ENCODE measurements at places on chromosomes 3 and 15.

DNA sequence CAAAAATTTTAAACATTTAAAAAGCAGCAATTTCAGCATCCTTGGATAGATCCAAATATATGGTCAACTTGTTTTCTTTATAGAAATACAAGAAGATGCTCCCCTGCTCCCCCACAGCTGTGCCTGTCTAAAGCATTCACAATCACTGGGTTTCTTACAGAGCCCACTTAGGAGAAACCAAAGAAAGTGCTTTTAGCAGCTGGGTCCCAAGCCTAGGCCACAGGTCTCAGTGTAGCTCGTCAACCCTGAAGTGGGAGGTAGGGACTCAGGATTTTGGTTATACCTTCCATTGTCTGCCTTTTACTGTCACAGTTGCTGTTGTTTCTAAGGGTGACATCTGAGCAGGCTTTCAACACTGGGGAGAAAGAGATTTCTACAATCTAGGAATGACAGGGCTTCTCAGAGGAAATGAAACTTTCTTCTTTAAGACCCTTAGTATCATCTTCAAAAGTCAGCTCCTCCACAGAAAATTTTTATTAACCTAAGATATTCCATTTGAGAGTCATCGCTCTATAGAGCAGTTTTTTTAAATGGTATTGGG lies 199.3 kb upstream of the CMC1 start:
- DNase-seq, result no peak

DNA sequence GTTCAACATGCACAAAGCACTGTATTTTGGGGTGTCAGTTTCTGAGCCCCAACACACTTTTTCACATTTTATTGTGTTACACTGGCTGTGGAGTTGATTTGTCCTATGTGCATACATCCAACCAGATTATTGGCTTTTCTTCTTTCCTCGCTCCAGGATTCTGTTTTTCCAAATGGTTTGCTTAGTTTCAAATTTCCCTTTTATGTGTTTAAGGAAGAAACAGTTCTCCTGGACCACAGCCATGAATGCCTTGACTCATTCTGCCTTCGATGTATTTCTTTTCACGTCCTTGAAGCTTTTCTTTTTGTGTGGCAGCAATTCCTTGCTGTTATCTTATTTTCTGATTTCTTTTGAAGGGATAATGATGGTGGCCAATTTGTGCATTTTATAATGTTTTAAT lies 53.8 kb downstream of the CACNA2D3 start:
- no peak for DNase-seq

GRCh38 chr3:42067326-42067725 lies 23.8 kb upstream of the TRAK1 start:
- no peak for DNase-seq

DNA sequence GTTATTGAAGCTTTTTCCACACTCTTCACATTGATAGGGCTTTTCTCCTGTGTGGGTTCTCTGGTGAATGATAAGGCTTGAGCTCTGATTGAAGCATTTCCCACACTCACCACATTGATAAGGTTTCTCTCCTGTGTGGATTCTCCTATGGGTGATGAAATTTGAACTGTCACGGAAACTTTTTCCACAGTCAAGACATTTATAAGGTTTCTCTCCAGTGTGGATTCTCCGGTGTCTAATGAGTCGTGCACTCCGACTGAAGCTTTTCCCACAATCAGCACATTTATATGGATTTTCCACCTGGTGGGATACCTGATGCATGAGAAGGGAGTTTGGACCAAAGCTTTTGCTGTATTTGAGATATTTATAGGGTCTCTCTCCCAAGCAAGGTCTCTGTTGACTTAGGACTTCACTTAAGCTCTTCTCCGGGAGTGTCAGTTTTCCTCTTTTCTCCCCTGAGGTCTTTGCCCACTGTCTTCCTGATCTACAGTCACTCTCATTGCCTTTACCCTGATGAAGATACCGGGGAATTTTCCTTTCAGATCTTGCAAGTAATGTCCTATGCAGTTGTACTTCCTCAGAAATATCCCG lies 9.4 kb downstream of the ZSCAN29 start:
- DNase-seq, result no peak

DNA sequence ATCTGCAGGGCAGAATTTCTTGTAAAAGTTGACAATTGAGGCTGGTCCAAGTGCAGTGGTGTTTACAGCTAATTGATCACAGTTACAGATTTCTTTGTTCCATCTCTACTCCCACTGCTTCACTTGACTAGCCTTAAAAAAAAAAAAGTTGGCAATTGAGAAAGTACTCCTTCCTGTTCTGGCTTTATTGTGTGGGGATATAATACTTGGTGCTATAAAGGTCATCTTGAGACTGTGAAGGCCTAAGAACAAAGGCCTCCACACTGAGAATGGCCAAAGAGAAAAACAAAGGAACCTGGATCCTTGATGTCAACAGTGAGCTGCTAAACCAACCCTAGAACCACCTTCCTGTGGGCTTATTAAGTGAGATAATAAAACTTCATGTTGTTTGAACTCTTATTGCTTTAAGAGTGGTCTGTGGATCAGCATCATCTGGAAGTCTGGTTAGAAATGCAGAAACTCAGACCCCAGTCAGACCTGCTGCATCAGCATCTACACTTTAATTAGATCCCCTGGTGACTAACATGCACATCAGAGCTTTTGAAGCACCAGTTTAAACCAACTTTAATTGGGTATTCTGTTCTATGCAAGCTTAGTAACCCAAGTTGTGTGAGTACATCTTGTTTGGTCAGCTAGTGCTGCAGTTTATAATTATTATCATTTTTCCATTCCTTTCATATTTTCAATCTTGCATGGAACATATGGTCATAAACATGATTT lies 55.2 kb downstream of the TMOD3 start:
- no peak for DNase-seq

DNA sequence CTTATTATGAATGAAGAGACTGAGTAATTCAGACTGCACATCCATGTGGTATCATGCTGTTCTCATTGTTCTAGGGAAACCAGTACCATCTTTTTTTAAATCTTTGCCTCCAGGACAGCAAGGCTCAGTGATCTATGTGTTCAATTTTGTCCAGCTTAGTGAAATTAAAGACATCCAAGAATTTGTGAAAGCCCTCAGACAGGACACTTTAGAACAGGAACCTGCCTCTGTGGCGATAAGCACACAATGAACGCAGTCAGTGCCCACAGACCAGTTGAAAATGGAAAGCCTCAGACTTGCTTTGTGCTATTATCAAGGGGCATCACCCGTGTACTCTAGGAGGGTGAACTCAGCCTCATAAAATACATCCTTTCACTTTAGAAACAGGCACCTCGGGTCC lies 20.1 kb downstream of the EID1 start:
- DNase-seq, result no peak

GRCh38 chr3:178263236-178263916 lies 272.9 kb upstream of the KCNMB2 start:
- no peak for DNase-seq

DNA sequence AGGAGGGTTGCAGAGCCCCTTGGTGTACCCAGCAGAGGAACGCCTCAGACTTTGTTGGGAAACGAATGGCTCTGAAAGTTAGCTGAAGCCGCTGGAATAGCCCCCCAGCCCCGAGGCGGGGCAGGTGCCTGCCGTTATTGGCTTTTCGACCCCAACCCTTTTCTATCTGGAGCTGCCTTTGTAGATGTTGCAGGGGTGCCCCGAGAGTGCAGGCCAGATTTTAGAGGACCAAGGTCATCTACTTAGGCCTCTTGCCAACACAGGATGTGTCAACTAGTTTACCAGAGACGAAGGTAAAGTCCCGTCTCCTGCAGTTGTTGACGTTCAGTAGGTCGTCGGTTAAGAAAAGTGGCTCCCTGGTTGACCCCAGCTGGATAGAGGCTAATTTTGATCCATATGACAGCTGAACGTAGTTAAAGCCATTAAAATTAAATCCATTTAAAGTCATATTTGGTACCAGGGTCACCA lies 579 bp upstream of the UBE3A start:
- no peak for DNase-seq

- no peak for DNase-seq
Observed at GRCh38 chr3:180457225-180457624, 144.7 kb upstream of the TTC14 start.

DNA sequence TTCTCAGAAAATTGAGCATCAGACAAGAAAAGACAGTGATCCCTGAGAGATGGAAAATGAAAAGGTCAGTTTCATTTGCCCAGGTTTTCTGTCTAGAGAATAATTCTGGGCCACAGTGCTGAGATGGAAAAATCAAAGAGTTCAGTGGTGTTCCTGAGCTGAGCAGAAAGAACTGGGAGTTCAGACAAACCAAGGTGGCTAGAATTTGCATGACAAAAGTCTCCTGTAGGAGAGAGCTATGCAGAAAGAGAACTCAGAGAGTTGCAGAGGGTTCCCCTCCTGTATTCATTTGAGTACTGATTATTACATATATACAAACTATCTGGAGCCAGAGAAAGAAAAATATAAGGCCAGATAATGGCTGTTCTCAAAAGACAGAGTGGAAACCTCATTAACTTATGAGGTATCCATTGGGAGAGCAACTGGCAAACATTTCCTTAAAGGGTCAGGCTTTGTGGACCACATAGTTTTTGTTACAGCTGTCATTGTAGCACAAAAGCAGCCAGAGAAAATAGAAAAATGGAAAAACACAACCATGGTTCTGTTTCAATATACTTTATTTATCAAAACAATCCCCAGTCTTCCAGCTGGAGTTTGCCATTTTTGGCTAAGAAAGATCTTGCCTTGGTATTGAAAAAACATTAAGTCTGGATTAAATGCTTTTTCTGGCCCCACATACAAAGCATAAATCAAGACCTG lies 1004.1 kb downstream of the TBL1XR1 start:
- DNase-seq, result no peak

GRCh38 chr15:52732551-52732950 lies 53.4 kb upstream of the ATOSA start:
- no peak for DNase-seq

GRCh38 chr3:99648516-99648915 lies 10.1 kb downstream of the COL8A1 start:
- no peak for DNase-seq

DNA sequence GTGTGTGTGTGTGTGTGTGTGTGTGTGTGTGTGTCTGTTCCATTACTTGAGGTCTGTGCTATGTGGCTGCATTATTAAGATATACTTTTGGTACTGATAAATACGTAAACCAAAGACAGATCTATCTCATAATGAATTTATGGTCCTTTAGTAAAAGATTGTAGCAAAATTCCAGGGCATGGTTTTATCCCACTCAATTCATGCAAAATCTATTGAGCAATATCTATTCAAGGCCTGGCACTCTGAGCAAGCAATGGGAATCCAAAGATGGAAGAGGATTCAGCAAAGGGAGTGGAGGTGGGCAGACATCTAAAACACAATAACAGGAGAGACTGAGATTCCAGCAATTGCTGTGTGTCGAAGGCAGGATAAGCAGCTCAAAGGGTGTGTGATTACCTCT lies 86.8 kb downstream of the RFTN1 start:
- no peak for DNase-seq

GRCh38 chr3:150172356-150172755 lies 201.7 kb upstream of the PFN2 start:
- no peak for DNase-seq

GRCh38 chr15:73885954-73886700 lies 12.8 kb downstream of the TBC1D21 start:
- DNase-seq, result no peak

GRCh38 chr3:142861926-142862325 lies 27.0 kb downstream of the PCOLCE2 start:
- no peak for DNase-seq

- no peak for DNase-seq
Observed at GRCh38 chr3:25046911-25047771, 380.9 kb upstream of the RARB start.

GRCh38 chr15:23854203-23854911 lies 167.3 kb upstream of the NDN start:
- DNase-seq, result no peak

DNA sequence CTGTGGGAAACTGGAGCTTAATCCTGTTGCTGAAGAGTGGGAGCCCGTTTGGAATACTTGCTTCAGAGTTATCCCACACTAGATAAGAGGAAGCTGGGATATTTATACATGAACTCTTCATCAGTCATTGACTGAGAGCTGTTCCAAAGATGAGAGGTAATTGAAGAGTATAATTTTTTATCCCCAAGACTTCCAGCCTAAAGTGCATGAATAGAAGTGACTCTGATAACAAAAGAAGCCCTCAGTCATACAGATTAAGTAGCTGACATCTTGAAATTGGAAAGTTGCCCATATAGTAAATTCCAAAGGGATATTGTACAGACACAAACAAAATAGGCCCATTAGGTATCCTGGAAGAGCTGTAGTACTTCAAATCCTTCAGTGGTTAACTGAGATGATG lies 268.0 kb downstream of the EPHA3 start:
- no peak for DNase-seq

- no peak for DNase-seq
Observed at GRCh38 chr3:25962255-25962654, 172.4 kb downstream of the OXSM start.

DNA sequence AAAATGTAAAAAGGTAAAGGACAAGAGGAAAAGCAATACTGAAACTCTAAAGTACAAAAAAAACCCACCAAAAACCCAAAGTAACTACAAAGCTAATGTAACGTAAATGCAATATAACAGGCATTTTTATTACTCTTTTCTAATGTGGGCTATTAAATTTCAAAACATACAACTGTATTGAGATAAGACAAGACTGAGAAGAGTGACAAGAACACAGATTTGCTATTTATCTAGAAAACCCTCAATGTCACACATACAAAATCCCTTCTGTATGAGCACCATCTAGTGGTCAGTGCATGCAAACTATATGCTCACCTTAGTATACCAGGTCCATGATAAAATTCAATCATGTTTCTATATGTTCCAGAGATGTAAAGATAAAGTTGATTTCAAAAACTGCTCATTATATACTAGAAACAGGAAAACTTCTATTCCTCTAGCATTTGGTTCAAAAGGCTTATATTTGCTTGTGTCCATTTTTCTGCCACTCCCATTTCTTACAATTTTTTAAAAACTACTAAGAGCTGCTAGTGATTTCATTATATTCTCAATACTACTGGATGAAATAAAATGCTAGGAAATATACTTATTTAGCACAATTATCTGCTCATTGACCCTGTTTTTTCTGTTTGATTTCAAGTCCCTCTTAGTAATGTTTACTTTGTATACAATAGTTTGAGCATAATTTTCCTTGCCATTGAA lies 111.4 kb downstream of the DLG1 start:
- peak; percentile 37 for DNase-seq

DNA sequence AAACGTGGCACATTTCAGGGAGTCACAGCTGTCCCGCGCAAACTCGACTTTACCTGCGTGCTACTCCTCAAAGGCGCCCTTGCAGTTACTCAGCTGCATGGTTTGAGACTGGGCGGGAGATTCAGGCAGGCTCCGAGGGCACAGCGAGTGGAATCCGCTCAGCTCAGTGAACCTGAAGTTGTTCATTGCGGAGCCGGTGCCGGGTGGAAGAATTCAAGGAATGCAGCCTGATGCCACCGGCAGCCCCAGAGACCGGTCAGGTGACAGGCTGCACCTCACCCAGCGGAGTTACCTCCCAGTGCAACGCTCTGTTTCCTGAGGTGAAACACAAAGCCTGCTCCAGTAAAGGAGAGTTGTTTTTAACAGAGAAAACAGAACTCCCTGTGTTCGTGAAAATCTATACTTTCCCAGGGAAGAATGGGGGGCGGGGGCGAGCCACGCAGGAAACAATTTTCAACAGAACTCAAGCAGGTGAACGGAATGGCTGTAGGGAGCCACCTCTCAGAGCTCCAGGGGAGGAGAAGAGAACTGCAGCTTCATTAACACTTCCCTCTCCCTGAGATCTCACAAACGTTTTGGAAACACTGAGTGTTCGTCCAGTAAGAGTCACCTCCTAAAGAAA lies 3.8 kb downstream of the VEPH1 start:
- no peak for DNase-seq

GRCh38 chr3:9396632-9397331 lies 633 bp upstream of the SETD5 start:
- peak; percentile 100 for DNase-seq
